Mesenteric fat pad (tissue), 1 donor: ENCODE measurements at places on chromosomes 16 and 17. TPM values are rescaled to one million over a fixed set of nuclear protein-coding genes. Genes with fewer than 3 reads are reported as not detected.

DNA sequence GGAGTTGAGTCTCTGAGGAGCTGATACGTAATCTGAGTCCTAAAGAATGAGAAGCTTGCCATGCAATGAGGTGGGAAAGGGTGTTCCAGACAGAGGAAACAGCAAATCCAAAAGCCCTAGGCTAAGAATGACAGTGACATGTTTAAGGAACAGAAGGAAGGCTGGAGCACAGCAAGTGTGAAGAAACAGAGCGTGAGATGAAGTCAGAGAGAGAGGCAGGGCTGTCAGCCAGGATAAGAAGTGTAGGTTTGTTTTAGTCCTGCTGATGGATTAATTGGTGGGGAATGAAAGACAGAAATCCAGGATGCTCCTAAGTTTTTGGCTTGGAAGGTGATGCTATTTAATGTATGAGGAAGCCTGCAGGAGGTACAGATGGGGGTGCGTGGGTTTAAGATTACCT is 14.5 kb downstream of the MMP28 start:
- no peak for DNase-seq

- DNase-seq = no peak
Observed at GRCh38 chr16:85216522-85217375, 104.5 kb upstream of the CIBAR2 start.

DNA sequence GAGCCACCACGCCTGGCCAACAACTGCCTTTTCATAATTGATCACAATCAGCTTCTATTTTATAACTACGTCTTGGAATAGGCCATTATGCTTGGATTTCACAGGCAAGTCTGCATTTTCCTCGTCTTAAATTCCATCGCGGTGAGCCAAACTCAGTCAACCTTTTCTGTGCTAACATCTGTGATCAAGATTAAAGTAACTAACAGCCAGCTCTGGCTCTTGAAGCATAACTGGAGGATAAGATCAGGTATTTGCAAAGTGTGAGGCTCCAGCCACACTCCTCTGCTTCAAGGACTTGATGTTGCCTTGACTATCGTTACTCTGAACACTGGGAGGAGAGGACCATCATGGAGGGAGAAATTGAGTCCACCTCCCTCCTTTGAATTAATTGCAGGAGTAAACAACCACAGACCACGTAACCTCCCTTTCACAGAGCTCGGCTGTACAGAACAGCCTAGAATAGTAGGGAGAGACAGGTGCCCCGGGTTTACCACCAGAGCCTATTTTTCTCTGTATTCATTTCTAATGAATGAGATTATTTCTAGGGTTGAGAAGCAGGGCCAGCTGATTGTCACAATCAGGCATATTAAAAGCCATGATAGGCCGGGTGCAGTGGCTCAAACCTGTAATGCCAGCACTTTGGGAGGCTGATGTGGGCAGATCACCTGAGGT is 143.0 kb downstream of the XYLT1 start:
- no peak for DNase-seq

- no peak for DNase-seq
Observed at GRCh38 chr17:11948789-11949188, 48.5 kb downstream of the ZNF18 start.

DNA sequence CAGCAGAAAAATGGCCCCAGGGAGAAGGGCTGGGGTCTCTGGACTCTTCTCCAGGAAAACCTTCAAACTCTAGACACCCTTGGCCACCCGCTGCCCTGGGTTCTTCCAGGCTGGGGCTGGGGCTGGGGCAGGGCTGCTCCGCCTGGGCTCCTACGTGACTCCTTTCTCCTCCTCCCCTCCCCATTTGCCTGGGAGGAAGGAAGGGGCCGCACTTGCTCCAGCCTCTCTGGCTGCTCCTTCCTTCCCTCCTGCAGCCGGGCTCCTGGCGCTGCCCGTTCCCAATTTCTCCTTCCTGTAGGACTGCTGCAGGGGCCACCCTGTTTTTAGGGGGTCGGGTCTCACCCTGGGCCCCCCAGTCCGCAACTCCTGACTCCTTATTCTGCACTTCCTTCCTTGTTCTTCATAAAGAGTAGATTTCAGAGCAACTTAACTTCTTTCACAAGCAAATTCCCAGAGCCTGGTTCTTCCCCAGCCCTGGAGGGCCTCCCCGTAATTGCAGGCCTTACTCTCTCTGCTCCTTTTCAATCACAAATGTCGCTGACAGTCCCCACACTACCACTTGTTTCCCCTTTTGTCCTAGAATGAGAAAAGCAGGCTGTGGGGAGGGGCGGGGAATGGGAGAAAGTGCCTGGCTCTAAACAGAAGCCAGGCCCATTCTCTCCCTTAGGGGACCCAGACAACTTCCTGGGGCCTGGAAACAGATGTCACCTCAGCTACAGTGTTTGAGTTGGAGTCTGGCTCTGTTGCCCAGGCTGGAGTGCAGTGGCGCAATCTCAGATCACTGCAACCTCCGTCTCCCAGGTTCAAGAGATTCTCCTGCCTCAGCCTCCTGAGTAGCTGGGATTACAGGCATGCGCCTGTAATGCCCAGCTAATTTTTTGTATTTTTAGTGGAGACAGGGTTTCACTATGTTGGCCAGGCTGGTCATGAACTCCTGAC is 137.8 kb downstream of the ENGASE start:
- DNase-seq = no peak

GRCh38 chr17:29126268-29126930 is 53.8 kb downstream of the MYO18A start:
- no peak for DNase-seq

GRCh38 chr16:89393738-89394406 is 96.5 kb downstream of the ANKRD11 start:
- DNase-seq = no peak

DNA sequence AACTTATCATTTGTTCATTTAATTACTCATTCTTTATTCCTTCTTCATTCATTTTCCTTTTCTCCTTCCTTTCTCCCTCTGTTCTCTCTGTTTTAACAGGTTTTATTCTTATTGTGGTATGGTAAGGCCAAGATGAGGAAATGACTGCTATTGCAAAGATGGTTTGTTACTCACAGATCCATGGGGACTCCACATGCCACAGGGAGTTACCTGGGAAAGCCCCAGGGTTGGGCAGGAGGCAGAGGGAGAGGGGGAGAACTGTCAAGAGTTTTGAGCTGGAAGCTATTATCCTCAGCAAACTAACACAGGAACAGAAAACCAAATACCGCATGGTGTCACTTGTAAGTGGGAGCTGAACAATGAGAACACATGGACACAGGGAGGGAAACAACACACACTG is 453.3 kb downstream of the WWOX start:
- no peak for DNase-seq

- DNase-seq = no peak
Observed at GRCh38 chr17:302300-302698, 50.3 kb downstream of the RPH3AL start.

DNA sequence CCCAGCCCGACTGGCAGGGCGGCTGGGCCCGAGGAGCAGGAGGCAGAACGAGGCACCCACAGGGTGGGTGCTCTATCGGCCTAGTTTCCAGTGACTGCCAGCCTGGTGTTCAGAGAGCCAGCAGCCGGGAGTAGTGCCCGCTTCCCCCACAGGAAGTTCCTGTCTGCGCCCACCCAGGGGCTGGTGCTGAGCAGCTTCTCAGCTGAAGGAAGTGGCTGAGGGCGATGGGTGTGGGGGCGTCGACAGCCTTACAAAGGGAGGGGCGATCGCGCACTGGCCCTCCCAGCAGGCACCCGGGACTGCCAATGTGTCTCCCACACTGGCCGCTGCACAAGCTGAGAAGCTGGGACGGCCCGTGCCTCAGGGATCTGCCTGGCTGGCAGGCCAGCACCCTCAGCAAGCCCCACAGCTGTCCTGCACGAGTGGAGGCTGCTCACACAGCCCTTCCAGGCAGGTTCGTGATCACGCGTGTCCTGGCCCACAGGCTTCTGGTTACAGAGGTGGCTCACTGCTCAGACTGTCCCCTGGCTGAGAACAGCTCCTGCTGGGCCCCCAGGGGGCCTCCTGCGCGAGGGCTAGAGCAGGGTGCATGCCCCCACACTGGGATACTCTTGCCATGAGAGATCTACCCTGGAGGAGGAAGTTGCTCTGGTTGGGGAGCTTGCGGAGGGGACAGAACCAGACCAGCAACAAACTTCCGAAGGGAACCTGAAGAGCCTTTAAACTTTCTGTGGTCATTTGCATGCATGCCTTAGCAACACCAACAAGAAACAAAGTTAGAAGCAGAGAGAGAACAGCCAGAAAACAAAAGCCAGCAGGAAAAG is 2.5 kb downstream of the RNF166 start:
- DNase-seq = no peak

DNA sequence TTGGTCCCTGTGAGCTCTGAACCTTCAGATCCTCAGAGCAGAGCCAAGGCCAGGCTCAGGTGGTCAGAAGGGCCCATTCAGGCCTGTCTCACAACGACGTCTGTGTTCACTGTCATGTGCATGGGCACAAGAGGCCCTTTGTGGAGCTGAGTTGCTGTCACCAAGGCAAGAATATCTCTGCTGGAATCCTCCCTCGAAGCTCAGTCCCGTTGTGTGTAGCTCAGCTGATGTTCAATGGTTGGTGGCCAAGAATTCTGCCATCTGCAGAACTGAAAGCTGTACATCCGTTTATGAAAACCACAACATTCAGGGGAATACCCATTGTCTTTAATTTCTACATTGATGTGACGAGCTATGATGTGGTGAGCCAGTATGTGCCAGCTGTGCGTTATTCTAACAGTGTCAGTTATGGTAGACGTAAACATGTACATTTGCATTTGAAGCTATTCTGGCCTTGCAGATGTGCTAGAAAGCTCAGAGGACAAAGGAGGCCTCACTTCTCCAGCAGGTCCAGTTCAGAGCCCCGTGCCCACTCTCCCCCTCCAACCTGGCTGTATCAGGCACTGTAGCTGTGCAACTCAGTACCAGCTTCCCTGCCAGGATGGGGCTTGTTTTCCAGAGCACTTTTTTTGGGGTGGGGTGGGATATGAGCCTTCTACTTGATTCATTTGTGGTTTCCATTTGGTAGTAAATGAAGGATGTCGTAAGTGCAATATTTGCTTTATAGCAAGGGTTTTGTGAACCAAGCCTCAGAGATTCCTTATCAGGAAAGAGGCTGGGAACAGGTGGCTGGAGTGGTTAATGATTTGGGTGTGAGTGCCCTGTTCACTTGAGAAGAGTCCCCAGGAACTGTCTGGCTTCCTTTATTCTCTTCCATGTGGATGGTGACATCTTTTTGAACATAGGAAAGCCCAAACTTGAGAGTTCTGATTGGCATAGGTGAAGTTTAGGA is 56.1 kb downstream of the B9D1 start:
- no peak for DNase-seq

DNA sequence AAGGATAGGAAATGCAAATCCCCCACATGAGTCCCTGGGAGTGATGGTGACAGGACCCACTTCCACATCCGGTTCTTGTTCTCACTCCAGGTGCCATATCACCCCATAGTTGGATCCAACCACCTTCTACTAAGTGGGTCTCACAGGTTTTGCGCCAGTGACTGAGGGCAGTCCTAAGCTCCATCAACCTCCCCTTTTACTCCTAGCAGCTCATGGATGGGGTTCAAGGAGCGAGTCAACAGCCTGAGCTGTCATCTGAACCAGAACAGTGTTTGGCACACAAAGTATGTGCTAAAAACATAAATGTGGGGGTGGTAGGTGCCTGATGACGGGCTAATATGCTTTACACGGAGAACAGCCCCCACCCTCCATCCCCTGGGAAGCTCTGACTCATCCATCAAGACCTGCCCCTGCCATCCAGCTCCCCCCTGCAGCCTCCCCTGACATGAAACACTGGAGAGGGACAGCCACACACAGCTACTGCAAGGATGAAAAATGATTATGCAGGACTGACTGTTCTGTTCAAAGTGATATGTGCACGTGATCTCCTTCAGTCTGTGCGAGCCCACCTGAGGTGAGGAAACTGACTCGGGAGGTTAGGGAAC is 143.2 kb upstream of the CDH5 start:
- peak; percentile 55 for DNase-seq

GRCh38 chr17:40355804-40356758 is 8.5 kb downstream of the GJD3 start:
- no peak for DNase-seq

- no peak for DNase-seq
Observed at GRCh38 chr16:60991886-60992285, 1044.4 kb downstream of the CDH8 start.

- DNase-seq = no peak
Observed at GRCh38 chr17:38550661-38551060, 55.1 kb downstream of the SRCIN1 start.

DNA sequence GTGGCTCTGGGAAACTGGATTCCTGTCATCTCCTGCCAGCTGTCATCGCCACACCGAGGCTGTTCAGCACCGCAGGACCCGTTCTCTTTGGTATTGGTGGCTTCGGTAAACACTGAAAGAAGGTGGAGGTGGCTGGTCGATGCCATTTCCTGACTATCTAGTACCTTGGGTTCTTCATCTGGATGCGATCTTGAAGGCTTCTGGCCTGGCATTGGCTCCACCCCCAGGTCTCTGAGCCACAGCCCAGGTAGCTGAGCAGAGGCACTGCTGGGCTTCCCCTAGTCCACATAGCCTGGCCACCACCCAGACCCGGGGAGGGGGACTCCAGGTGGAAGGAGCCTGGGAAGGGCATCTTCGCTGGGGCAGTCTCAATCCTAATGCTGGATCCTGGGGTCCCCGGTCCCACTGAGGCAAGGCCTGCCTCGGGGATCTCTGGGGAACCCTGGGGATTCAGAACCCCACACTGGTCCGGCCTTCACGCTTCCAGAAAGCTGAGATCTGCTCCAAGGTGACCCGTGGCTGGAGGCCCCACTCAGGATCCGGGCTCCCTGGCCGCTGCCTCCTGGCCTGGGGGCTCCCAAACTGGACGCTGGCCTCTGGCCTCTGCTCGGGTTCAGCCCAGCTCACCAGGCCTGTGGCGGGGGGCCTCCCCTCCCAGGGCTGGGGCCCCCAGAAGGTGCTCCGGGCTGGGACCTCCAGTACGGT is 1.8 kb downstream of the C16orf54 start:
- DNase-seq = no peak

GRCh38 chr17:72053036-72053435 is 67.8 kb upstream of the SOX9 start:
- no peak for DNase-seq

The TERB1 gene
- not detected for total RNA-seq

The PERCC1 gene
- 0.35 TPM for total RNA-seq

The TRPV3 gene
- 1.2 TPM for total RNA-seq

The P2RX5 gene
- 0.29 TPM for total RNA-seq

The ADAD2 gene
- not detected for total RNA-seq

The MMP28 gene
- 51.7 TPM for total RNA-seq

The NRN1L gene
- not detected for total RNA-seq

The TMC5 gene
- total RNA-seq = 0.26 TPM

The XYLT1 gene
- total RNA-seq = 59.1 TPM

The MSRB1 gene
- 27.1 TPM for total RNA-seq

The HBZ gene
- total RNA-seq = not detected
